ENCODE measurements at places on chromosomes 5 and 9. TPM values are rescaled to one million over a fixed set of nuclear protein-coding genes. Genes with fewer than 3 reads are reported as not detected.

DNA sequence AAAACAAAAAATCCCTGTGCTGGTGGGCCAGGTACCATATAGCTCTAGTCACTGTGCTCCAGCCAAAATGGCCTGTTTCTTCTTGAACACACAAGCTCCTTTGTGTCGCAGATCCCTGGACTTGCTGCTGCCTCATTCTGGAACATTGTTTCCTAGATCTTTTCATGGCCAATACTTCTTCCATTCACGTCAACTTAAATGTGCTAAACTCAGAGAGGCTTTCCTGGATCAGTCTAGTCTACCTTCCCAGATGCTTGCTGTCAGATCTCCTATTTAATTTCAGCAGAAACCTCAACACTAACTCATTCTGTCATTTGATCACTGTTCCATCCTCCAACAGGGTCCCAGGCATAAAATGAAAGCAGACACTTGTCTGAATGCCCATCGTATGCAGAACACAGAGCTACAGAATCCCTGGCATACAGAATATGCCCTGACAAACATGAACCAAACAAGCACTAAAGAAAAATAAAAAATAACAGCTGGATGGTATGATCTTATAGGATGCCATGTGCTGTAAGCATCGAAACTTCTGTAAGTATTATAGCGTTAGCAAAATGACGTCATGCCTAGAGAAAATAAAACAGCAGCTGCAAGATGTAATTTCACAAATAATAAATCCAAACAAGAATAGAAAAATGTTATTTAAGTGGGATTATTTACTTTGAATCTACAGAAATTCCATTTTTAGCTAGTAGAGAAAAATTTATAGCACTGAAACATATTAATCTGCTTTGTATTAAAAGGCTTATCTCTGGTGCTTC is 403.7 kb upstream of the DAP start:
- DNase-seq = no peak

DNA sequence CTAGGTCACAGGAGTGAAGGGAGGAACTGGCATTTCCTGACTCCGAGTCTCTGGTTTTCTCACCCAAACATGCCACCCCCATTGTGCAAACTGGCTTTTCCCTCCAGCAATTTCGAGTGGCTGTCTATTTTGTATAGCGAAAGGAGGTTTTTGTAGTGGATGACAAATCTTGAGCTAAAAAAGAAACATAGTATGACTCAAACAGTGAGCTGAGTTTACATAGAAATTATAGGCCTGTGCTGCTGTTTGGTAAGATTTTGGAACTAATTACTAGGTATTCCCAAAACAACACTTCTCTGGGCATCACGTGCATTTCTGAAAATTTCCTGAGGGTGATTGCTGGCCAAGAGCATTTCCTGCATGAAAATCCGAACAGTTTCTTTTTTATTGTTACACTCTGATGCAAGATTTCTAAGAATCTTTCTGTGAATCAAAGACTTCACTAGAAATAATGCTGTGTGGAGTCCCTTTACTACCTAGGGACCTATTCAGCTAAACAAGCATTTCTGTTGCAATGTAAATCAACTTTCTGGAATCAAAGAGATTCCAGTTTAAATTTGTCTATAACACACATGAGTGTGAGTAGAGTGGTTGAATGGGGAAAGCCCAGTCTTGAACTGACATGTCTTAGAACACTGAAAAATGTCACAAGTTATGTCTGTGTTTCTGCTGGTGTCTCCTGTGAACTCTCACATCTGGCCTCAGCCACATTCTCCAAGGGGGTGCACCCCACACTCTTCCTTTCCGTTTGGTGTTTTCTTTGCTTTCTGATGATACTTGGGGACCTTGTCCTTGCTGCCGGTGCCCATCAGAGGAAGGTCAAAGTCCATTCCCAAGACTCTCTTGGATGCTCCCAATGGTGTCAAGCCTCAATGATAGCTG is 33.3 kb upstream of the DAPK1 start:
- DNase-seq = no peak

Gene CDKN2AIPNL
- 53.5 TPM for total RNA-seq

Gene TMEM232
- 4.4 TPM for total RNA-seq

Gene PTPN3
- total RNA-seq = 2.8 TPM
